CD4-positive, alpha-beta T cell treated with Interleukin-4 for 1 hour (primary cell): ENCODE measurements at places on chromosomes 5 and 9.

- DNase-seq = no peak
These were observed 9.7 kb downstream of the SLC12A7 start for GRCh38 chr5:1101961-1102713.

GRCh38 chr5:115530426-115530825 lies 14.1 kb downstream of the FEM1C start:
- DNase-seq = no peak

GRCh38 chr5:127298656-127299055 lies 8.1 kb downstream of the MEGF10 start:
- DNase-seq = no peak

- no peak for DNase-seq
These were observed 50.6 kb downstream of the RASEF start for GRCh38 chr9:83012168-83012921.

DNA sequence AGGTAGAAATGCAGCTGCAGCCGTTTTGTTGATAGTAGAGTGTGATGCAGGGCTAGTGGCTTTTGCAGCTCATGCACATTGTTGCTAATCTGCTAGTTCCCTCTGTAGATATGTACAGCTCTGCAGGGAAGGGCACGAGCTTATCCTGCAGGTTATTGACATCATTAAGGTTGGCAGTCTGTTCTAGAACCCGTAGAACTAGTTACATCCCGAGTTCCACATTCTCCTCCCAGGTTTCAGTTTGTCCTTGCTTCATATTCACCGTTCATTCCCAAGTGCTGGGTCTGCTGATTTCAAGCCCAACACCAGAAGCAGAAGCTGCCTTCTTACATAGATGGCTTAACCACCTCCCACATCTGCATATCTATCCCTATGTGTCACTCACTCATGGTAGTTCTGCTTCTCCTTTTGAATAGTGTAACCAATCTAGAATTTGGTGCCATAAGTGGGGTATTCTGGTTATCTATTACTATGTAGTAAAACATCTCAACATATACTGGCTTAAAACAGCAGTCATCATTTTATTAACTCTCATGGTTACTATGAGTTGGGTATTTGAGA lies 38.1 kb downstream of the CRHBP start:
- DNase-seq = no peak
